ENCODE measurements at places on chromosomes 7 and 10.

DNA sequence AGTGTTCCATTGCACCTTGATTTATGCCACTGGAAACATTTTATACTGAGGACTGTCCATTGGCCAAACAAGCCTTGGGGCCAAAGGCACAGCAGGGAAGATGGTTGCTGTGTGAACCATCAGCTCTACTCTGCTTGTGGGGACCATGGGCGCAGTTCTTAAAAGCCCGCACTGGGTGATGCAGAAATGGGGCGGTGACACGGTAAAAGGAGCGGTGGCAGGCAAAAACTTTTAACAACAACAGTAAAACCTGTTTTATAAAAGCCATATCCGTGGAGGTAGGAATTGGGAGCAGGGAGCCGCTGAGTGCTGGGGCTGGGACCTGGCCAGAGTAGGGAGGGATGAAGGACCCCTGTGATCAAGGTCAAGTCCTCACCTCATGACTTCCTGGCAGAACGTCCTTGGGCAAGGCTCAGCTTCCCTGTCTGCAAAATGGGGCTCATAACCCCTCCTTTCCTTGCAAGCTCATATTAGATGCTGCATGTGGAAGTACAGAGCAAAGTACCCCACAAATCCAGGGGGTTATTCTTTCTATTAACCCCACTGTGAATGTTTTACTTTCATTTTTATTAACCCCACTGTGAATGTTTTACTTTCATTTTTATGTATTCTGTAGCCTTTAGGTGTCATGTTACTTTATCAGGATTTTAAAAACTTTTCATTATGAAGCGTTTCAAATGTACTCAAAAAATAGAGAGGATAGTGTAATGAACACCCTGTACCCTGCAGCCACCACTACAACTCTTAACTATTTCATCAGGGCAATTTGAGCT is 78.3 kb downstream of the GRK5 start:
- no peak for DNase-seq

DNA sequence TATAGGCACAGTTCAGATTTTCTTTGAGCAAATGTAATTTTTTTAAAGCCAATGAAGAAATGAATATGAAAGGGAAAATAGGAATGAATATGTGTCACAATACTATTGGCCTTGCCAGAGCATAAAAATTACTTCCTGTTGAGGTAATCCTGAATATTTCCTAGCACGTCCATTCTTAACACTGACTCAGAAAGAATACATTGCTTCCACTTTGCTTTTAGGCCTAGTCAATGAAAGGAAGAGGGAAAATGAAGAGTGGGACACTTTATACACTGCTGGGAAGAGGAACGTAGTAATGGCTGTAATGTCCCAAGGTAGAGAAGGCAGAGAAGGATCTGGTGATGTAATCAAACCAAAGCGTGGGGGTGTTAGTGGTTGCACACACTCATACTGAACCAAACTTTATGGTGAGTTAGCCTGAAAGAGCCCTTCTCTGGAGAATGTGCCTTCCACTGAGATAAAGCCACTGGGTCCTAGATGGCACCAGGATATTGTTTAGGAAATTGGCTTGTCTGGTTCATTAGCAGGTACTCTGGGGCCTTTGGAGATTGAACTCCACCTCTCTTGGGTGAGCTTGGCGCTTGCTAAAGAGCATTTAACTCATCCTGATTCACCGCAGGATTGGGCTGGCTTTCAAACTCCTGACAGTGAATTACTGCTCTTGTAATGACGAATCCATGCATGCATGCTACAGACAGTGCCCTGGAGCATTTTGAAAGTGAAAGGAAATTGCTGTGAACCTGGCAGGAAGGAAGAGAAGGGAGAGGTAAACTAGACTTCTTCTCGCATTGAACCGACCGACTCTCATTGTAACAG is 254.9 kb downstream of the KIAA1217 start:
- DNase-seq = peak; percentile 65

- DNase-seq = peak; percentile 86
Observed at GRCh38 chr7:143882604-143883078, 19.3 kb downstream of the TCAF1 start.

DNA sequence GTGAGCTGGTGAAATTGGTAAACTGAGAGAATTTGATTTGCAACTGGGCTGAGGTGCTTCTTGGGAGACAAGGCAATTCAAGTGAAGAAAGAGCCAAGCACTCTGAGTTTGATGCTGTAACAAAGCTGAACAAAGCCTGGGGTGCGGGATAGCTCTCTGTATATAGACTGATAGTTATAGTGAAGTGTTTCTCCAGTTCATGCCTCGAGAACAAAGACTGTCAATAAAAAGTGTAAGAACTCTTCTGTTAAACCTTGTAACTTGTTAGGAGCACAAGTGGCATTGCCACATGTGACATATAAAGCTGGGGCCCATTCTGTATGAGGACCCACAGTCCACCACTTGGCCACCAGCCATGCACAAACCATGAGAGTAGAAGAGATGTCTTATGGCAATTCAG is 11.3 kb upstream of the PNPLA8 start:
- DNase-seq = no peak

- DNase-seq = no peak
Observed at GRCh38 chr10:97627731-97628130, 5.6 kb downstream of the MORN4 start.

DNA sequence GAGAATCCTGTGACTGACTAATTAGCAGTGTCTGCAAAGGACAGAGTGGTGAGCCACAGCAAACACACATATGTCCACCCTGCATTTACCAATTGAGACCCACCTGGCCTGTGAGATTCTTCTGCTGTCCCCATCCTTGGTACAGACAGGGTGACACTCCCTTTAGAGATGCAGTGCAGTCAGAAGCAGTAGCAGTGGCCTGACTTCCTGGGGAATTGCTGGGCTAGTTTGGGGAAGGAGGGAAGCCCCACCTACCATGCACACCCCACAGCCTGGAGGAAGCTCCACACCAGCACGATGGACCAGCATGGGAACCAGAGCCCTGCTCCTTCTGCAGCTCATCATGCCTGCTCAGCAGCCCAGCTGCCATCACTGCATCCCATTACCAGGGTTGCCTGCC is 924.9 kb upstream of the ZNF722 start:
- no peak for DNase-seq

DNA sequence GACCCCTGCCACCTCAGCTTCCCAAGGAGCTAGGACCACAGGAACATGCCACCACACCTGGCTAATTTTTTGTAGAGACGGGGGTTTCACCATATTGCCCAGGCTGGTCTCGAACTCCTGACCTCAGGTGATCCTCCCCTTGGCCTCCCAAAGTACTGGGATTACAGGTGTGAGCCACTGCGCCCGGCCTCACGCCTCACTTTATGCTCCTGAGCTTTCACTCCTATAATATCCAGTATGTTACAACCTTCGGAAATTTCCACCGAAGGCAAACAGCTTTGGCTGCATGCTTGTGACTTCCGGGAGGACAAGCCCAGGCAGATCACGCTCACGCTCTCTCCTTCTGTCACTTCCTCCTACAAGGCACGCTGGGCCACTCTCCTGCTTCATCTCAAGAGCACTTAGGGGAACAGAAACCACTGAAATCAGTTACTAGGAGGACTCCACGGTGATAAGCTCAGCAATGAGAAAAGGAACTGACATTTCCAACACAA is 4.4 kb upstream of the MAD1L1 start:
- DNase-seq = no peak

DNA sequence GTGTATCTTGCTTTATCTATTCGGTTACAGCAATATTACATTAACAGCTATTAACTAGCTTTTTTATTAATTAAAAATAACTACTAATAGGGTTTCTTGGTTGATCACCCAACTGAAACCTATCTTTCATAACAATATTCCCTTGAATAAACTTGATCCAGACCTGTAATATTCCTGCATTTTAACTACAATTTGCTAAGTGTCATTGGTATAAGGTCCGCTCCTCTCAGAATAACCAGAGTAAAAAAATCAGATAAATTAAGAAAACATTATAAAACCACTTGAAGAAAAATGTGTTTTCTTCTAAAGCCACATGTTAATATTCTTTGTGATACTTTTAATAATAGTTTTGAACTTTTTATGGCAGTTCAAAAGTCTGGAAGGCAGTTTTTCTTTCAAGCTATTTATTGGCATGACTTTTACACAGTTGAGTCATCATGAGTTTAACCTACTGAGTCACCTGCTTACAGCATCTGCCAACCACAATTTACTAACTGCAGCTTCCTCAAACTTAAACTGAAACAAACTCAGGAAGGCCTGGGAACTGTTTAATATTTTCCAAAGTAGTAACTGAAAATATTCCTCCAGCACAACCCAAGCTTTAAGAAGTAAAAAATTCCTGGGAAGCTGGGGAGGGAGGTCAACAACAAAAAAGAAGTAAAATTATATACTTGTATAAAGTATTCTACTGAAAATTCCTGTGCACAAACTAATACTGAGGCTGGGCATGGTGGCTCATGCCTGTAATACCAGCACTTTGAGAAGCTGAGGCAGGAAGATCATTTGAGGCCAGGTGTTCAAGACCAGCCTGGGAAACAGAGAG is 103.2 kb downstream of the NRBF2 start:
- DNase-seq = peak; percentile 74

DNA sequence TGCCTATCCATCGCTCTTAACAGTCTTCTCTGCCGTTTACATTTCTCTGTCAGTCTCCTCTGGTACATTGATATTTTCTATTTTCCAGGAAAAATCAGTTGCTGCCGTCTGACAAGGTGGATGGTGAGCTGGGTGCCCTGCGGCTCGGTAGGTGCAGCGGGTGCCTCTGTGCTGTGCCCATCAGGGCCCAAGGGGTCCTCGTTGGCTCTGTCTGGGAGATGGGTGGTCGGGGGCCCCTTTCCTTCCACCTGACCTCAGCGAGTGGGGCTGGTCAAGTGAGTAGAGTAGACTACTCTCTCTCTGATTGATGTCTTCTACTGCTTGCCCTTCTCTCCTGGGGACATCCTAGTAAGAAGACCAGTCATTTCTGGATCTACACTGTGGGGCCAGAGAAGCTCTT is 57.4 kb downstream of the MINDY4 start:
- no peak for DNase-seq

DNA sequence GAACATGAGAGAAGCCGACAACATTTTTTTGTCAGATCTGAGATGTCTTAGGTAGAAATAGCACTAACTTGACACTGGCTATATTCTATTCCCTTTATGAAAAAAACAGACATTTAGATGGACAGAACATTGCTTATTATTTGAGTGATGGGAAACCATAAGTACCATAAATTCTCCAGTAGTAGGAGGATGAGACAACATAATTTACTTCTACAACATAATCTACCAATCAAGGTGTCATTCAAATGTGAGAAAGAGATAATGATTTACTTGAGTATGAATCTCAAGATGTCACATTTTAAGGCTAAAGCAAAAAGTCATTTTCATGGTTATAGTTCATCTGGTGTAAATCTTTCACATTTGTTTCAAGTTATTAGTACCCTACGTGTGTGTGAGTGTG is 110.8 kb downstream of the CALCR start:
- no peak for DNase-seq

DNA sequence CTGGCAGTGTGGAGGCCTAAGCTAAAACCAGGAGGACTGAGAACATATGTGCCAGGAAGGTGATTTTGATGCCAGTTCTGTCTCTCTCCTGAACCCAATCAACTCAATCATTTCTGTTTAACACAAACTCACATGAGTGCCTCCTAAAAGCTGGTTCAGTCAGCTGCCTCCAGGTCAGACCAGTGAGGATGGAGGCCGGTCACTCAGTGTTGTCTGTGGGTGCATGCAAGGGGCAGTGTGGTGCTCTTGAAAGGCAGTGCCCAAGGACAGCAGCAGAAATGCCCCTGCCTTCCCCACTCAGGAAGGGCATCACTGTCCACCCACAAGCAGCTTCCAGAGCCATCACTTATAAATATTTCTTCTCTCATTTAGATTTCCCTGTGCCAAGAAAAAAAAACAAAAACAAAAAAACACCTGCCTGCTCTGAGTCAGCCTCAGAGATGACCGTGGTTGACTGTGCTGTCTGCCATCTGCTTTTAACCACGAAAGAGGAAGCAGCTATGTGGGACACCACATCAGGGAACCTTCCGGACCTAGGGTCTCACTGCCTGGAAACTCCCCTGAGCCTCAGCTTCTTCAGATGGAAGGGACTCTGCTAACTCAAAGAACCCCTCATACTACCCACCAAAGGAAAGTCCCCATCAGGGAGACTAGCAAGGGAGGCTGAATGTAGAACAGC is 39.1 kb downstream of the VOPP1 start:
- peak; percentile 54 for DNase-seq

- no peak for DNase-seq
Observed at GRCh38 chr7:44849885-44850544, 2.1 kb upstream of the H2AZ2 start.

- no peak for DNase-seq
Observed at GRCh38 chr10:1347525-1347924, 291.3 kb downstream of the WDR37 start.

GRCh38 chr7:41881331-41882130 is 178.6 kb upstream of the INHBA start:
- no peak for DNase-seq

DNA sequence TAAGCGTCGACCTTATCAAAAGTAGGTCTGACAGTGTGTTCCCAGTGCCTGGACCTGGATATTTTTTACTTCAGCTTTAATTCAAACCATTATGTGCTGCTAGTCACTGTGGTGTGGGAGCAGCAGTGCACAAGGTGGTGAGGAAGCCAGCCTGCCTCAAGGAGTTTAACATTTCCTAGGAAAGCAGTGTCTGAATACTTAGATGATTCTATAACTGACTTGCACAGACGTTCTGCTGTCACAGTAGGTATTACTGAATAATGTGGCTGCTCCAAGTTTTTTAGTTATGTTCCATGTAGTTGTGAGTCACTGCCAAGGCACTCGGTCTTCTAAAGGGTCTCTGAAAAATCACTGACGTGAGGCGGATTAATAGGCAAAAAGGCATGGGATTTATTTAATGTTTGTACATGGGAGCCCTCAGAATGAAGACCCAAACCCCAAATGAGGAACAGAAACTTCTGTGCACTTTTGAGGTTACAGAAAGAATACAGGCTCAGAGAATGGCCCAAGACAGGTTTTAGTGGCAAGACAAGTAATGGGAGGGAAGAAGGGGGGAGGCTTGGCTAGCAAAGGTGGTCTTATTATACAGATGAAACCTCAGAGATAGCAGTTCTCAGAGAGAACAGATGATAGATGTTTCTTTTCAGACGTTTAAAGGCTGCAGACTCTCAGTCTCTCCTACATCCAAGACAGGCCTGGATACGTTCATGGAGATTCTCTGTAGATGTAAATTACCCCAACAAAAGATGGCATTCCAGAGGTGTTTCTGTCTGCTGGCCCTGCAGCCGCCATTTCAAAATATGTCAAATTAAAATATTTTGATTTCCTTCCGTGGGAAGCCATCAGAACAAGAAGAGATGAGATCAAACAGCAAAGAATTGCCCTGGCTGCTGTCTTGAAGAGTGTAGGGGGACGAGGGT is 209.3 kb downstream of the SDK1 start:
- DNase-seq = no peak

- DNase-seq = no peak
Observed at GRCh38 chr7:135342887-135343286, 109.2 kb downstream of the STRA8 start.

- DNase-seq = no peak
Observed at GRCh38 chr7:50496569-50496968, 46.4 kb upstream of the FIGNL1 start.

GRCh38 chr7:69880840-69881239 is 282.6 kb downstream of the AUTS2 start:
- no peak for DNase-seq

- DNase-seq = no peak
Observed at GRCh38 chr7:111012799-111013675, 77.9 kb upstream of the LRRN3 start.

GRCh38 chr10:111151595-111152307 is 74.9 kb downstream of the ADRA2A start:
- DNase-seq = no peak

- no peak for DNase-seq
Observed at GRCh38 chr7:30463405-30464145, 15.0 kb downstream of the NOD1 start.

- no peak for DNase-seq
Observed at GRCh38 chr7:113207441-113207840, 89.1 kb upstream of the SMIM30 start.
